ENCODE measurements at places on chromosomes 1 and 21.

DNA sequence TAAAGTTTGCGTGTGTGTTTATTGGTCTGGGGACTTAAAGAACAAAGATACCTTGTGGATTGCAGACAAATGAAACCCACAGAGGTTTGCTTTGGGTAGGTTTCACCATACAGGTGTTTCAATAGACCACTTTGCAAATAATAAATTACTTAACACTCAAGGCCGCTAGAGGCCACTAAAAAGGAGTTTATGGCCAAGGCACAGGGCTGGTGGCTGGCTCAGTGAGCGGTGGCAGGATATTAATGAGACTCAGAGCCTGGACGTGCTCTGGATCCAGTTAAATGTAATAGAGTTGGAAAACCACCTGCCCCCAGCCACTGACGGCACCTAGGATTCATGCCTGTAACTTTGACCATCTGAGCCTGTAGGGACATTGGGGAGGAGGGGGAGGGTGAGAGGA is 44.5 kb downstream of the LRRC38 start:
- DNase-seq: no peak

DNA sequence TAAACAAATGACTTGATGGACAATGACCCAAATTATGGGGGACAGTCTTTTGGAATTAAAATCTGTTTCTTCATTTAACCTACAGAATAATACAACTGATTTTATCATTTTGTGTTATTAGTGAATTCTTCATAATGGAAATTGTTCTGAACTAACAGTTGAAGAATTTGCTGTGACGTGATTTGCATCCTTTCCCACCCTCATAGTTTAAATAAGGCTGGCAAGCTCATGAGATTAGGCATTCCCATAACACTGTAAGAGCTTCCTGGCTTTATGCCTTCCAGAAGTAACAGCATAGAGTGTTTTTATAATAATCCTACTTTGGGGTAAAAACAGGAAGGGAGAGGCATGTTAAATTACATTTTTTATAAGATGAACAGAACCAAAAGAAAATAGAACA is 95.7 kb downstream of the ATP6V1G3 start:
- no peak for DNase-seq

GRCh38 chr1:230194525-230194924 is 127.5 kb downstream of the GALNT2 start:
- no peak for DNase-seq

- DNase-seq: peak; percentile 26
Observed at GRCh38 chr1:111739925-111740765, 950 bp upstream of the INKA2 start.

DNA sequence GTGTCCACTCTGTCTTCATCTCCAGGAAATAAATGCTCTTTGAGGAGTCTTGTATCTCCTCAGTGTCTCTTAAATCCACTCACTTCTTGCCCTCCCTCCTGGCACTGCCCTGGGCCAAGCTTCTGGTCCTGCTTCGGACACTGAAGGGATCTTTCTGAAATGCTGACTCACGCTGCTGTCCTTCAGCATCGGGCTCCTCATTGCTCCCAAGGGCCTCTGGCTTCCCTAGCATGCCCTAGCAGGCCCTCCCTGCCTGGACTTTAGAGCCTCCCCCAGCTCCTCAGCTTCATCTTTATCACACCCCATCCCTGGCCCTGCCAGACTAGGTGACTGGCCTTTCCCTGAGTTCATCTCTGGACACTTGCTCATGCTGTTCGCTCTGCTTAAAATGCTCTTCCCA is 96.6 kb downstream of the FOXD2 start:
- DNase-seq: no peak

- no peak for DNase-seq
Observed at GRCh38 chr1:52153898-52154297, 12.0 kb downstream of the ZFYVE9 start.

- no peak for DNase-seq
Observed at GRCh38 chr1:14301704-14302024, 296.8 kb upstream of the KAZN start.

Measured in NCI-H2081 (cell line).